Dermis microvascular lymphatic vessel endothelial cell (primary cell): ENCODE measurements at places on chromosomes 6 and 20. TPM values are rescaled to one million over a fixed set of nuclear protein-coding genes. Genes with fewer than 3 reads are reported as not detected.

DNA sequence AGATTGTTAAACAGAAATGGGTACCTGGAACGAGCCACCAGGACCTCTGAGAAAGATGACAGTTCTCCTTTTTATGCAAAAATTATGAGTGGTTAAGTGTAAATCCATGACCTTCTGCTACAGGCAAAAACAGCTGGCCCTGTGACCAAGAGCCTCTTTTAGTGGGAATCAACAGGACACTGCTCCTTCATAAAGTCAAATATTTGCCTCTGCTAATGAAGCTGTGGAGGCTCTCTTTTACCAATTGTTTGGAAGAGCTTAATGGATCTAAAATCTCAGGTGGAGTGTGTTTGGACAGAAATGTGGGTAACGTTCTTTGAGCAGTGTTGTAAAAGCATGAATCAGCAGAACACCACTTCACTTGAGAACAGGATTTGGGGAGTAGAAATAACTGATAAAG lies 117.5 kb upstream of the PCSK2 start:
- no peak for DNase-seq

GRCh38 chr6:15930207-15930606 lies 198.7 kb upstream of the MYLIP start:
- DNase-seq: no peak

Gene CPXM1
- 0.13 and 0.63 TPM in 2 replicates for total RNA-seq

Gene METTL24
- not detected in 2 replicates for total RNA-seq
